Esophagus squamous epithelium (tissue), 5 donors: ENCODE measurements at places on chromosomes 13 and 19.

- no peak for DNase-seq
Measured at GRCh38 chr19:13102666-13103580, at the start of gene LYL1. Gene LYL1, minus strand, starts transcription at chr19:13102858. Its CDS starts 1,687 bp downstream, at chr19:13101171.

GRCh38 chr13:83272652-83273240 lies 609.5 kb downstream of the SLITRK1 start:
- DNase-seq, result no peak

GRCh38 chr19:35090506-35091214 lies 25.0 kb upstream of the FXYD3 start:
- no peak for DNase-seq

GRCh38 chr13:37716420-37717195 lies 118.0 kb upstream of the POSTN start:
- no peak for DNase-seq
